ENCODE measurements at places on chromosomes 6 and 20.

DNA sequence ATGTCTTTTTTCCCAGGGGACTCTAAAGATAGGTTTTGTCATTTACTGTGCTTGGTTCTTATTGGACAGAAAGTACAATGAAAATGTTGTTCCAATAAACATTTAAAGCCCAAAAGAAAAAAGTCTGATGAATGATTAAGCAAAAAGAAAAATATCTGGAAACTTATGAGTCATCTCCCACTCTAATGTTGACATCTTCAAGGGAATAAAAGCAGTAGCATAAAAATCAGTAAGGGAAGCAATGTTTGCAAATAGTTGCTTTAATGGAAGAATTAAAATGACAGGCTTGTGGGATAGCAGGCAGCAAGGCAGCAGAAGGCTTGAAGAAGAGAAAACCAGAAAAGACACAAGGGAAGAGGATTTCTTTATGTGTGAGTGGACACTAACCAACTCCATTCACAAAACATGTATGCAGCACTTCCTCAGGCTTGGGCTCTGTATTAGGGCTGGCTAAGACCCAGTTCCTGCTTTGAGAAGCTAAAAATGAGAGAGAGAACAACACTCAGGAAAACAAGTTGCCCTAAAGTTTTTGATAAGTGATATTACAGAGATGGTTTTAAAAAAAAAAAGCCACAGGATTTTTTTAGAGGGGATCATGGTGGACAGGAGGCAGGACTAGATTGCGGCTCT is 263.2 kb upstream of the NT5E start:
- DNase-seq: no peak

- no peak for DNase-seq
Measured at GRCh38 chr6:128252341-128253176, 267.8 kb downstream of the PTPRK start.

DNA sequence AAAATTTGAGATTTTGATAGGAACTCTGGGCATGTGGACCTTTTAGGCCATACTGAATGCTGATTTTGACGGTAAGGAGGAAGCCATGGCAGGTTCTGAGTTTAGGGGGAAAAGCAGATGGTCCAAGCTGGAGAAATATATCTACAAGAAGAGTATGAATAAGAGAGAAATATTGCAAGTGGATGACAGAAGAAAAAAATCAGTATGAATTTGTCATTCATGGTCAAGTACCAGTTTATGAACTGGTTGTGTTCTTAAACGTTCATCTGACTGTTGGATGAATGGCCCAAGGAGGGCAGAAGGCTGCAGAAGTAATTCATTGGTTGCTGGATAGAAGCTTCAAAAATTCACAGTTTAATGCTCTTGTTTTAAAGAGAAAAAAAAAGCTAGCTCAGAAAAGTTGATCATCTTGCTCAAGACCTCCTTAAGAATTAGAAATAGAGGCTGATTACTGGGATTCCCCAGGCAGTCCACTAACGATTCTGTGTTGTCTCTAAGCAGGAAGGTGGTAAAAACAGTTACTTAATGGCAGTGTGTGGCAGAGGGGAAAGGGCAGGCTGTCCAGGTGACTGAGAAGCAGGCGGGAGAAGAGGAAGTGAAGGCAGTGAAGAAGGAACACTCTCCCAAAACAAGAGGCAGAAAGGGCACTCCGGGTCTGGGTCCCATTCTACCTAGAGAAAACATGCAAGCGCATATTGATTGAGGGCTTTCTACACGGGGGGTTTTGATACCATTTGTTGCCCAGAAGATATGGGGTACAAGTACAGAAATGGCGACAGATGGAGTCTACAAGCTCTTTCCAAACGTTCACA is 2.0 kb upstream of the DUSP22 start:
- DNase-seq: no peak

DNA sequence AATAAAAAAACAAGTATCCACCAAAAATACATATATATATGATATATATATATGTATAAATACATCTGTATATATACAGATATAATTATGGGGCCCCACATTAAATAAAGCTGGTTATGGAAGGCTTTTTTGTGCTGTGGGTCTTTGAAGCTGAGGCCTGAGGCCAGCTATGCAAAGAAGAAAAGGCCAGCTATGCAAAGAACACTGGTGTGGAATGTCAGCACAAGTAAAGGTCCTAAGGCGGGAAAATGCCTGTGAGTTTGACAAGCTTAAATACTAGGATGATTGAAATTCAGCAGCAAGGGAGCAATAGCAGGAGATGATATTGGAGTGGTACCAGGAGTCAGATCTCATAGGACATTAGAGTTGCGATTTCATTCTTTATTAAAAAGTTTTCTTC is 25.2 kb downstream of the ADGRF1 start:
- peak; percentile 58 for DNase-seq

Data from neural progenitor cell (in vitro differentiated cells).